ENCODE measurements at places on chromosomes 2 and 18. TPM values are rescaled to one million over a fixed set of nuclear protein-coding genes. Genes with fewer than 3 reads are reported as not detected.
A peak's percentile ranks its signal among the peaks of the same experiment; 100 is the strongest.

FKBP1B gene
- total RNA-seq = 7.3 TPM

FBXO48 gene
- total RNA-seq = 1.0 TPM

SLC4A3 gene
- 5.4 TPM for total RNA-seq

MC5R gene
- not detected for total RNA-seq

SCTR gene
- not detected for total RNA-seq

ACKR3 gene
- total RNA-seq = 113 TPM

GAL3ST2 gene
- not detected for total RNA-seq

DNA sequence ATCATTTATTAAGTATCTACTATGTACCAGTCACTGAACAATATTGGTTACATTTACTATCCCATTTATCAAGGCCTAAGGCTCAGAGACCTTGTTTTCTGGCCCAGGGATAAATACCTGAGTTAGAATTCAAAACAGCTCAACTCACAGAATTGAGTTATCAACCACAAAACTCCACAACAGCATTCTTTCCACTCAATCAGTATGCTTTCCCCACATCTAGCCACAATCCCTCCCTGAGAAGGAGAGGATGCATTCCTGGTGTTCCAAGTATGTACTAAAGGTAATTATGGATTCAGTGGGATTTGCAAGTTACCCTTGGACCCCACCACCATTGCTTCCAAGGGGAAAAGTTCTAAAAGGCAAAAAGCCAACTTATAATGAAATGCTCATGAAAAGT is 104.2 kb upstream of the PID1 start:
- peaks cover 2% of the 10 kb centered on the region for H3K36me3 ChIP-seq
- H3K27me3 ChIP-seq = no peaks in the 10 kb centered on the region
- H3K4me3 ChIP-seq = no peak overlapping the region
- H3K27ac ChIP-seq = no peak overlapping the region
- DNase-seq = no peak

DNA sequence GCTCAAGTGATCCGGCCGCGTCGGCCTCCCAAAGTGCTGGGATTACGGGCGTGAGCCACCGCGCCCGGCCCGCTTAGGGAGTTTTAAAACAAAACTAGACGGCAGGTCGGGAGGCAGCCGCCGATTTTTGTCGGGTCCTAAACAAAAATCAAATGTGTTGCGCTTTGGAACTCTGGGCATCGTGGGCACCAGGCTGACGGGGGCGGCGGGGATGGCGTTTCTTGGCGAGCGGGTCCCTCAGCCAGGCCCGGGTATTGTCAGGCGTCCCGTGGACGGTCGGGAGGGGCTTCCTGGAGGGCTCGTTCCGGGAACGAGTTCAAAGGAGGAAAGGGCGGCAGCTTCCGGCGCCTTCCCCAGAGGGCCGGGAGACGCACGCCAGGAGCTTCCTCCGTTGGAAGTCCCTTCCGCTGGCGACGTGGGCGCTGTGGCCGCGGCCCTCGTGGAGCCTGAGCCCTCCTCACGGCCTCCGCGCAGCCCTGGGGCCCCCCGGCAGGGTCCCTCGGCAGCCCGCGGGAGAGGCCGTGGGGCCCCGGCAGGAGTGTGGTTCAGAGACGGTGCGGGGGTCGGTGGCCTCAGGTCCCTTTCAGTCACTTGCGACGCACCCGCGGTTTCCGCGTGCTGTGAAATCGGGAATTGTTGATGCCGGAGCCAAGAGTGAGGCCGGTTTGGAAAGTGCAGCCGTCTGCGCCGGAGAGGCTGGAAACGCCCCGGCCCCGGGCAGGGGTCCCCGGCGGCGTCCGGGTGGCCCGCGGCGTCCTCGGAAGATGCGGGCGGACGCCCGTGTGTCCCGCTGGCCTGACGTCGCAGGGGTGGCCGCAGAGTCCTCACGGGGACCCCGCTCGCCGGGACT is 59.3 kb downstream of the EMILIN2 start:
- DNase-seq = peak; percentile 89
- no peaks in the 10 kb centered on the region for H3K36me3 ChIP-seq
- peak overlapping the region; percentile 49 for H3K4me3 ChIP-seq
- H3K4me1 ChIP-seq = no peaks in the 10 kb centered on the region
- no peak overlapping the region for H3K27ac ChIP-seq
- H3K27me3 ChIP-seq = no peaks in the 10 kb centered on the region

DNA sequence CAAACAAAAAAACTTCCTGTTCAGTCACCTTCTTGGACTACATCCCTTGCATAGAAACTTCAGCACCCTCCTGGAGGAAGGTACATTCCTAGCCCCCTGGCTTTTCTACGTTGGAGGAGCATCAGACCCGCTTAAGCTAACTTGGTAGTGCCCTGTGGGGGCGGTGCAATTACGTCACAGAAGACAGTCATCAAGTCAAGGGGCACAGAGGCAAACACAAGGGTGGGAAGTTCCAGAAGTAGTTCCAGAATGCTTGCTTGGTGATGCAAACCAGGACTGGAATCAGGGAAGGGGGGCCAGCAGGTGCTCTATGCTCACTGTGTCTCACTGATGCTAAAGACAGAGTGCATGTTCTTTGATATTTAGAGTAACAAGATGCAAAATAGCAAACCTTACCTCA is 15.2 kb upstream of the AGFG1 start:
- H3K4me1 ChIP-seq = no peaks in the 10 kb centered on the region
- H3K4me3 ChIP-seq = no peak overlapping the region
- no peaks in the 10 kb centered on the region for H3K27me3 ChIP-seq
- DNase-seq = no peak
- no peaks in the 10 kb centered on the region for H3K36me3 ChIP-seq
- no peak overlapping the region for H3K27ac ChIP-seq

DNA sequence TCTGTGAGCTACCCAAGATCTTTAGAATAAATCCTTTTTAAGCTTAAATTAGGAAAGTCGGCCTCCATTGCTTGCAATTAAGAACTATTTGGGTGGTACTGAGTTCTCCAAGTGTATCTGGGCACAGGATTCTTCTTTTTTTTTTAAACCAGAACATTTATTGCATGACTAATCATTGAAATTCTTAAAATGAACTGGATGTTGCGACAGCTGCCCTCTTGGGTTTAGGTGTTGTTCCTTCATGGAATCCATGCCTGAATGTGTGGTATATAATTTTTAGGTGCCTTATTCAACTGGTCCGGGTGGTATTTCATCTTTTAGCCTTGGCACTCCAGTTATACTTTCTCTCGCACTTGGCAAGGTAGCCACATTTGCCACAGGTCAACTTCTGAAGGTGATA is 14.5 kb upstream of the KCNK3 start:
- H3K27ac ChIP-seq = no peak overlapping the region
- H3K4me1 ChIP-seq = no peaks in the 10 kb centered on the region
- H3K4me3 ChIP-seq = no peak overlapping the region
- no peaks in the 10 kb centered on the region for H3K36me3 ChIP-seq

- H3K36me3 ChIP-seq = no peaks in the 10 kb centered on the region
- no peaks in the 10 kb centered on the region for H3K27me3 ChIP-seq
- no peak overlapping the region for H3K4me3 ChIP-seq
- peak; percentile 35 for DNase-seq
These were observed 69.9 kb upstream of the OTOS start for GRCh38 chr2:240210198-240210965.

GRCh38 chr18:23902396-23902795 is 112.2 kb upstream of the TTC39C start:
- H3K4me1 ChIP-seq = no peaks in the 10 kb centered on the region
- no peaks in the 10 kb centered on the region for H3K27me3 ChIP-seq
- no peak overlapping the region for H3K4me3 ChIP-seq
- no peak overlapping the region for H3K27ac ChIP-seq
- H3K36me3 ChIP-seq = no peaks in the 10 kb centered on the region

GRCh38 chr2:241001413-241002274 is 3.2 kb downstream of the SNED1 start:
- peaks cover 11% of the 10 kb centered on the region for H3K36me3 ChIP-seq
- no peak overlapping the region for H3K4me3 ChIP-seq
- H3K27ac ChIP-seq = no peak overlapping the region
- no peaks in the 10 kb centered on the region for H3K27me3 ChIP-seq
- DNase-seq = no peak
- H3K4me1 ChIP-seq = no peaks in the 10 kb centered on the region

GRCh38 chr2:71905205-71905604 is 242.5 kb downstream of the CYP26B1 start:
- no peak overlapping the region for H3K4me3 ChIP-seq
- no peaks in the 10 kb centered on the region for H3K27me3 ChIP-seq
- H3K27ac ChIP-seq = no peak overlapping the region

- H3K4me3 ChIP-seq = no peak overlapping the region
- DNase-seq = peak; percentile 70
- no peaks in the 10 kb centered on the region for H3K36me3 ChIP-seq
- H3K4me1 ChIP-seq = no peaks in the 10 kb centered on the region
These were observed 75.7 kb upstream of the TFCP2L1 start for GRCh38 chr2:121360566-121361300.

DNA sequence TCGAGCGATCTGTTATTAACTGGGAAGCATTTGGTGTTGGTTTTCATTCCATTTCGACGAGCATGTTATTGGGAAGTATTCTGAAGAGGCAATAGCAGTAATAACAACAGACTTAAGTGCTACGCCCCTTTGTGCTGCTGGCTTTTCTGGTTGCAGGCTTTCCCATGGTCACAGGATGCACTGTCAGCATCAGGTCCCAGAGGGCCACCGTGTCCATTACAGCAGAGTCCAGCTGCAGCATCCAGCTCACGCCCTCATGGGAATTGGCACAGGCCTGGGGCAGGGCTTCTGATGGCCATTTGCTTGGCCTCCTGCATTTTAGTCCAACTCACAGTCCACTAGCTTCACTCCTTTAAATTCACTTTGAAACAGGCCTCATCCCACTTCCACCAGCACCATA is 44.4 kb downstream of the BCL2L11 start:
- H3K4me3 ChIP-seq = no peak overlapping the region
- H3K4me1 ChIP-seq = peaks cover 5% of the 10 kb centered on the region
- no peak for DNase-seq
- H3K27me3 ChIP-seq = no peaks in the 10 kb centered on the region
- no peak overlapping the region for H3K27ac ChIP-seq

DNA sequence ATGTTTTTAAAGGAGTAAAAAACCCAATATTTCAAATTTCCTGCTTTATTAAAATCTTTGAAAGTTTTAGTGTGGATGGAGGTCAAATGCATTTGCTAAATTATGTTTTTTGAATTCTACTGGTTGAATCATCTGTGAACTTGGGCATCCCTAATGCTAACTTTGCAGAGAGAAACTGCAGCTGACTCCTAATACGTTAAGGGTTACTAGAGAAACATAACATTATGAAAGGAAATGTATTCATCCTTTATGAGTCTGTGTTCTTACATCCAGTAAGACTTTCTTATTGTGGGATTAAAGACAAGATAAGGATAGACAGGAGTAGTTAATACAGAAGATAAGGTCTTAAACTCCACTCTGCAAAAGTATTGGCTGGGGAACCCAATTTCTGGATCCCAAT is 140.6 kb downstream of the FAM124B start:
- no peaks in the 10 kb centered on the region for H3K4me1 ChIP-seq
- H3K4me3 ChIP-seq = no peak overlapping the region
- no peak overlapping the region for H3K27ac ChIP-seq
- no peak for DNase-seq
- no peaks in the 10 kb centered on the region for H3K36me3 ChIP-seq

- H3K27me3 ChIP-seq = no peaks in the 10 kb centered on the region
- no peak overlapping the region for H3K27ac ChIP-seq
- peaks cover 3% of the 10 kb centered on the region for H3K4me1 ChIP-seq
- H3K4me3 ChIP-seq = no peak overlapping the region
These were observed 88.1 kb downstream of the ITSN2 start for GRCh38 chr2:24272161-24272802.

DNA sequence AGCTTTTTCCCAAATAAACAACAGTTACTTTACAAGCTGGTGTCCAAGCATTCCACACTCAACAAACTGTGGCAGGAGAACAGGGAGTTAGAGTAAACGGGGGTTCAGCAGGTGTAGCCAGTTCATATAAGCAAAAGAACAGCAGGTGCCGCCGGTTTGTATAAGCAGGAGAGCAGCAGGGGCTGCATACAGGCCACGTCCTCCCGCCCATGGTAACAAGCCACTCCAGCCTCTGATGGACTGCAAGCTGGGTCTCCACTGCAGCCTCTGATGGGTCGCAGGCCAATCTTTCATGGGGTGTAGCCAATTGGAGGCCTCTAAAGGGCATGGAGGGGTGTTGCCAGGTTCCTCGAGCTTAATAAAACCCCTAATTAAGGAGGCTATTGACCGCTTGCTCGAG is 189.3 kb downstream of the ANKRD30B start:
- no peaks in the 10 kb centered on the region for H3K36me3 ChIP-seq
- H3K4me3 ChIP-seq = no peak overlapping the region
- H3K27me3 ChIP-seq = no peaks in the 10 kb centered on the region
- no peak overlapping the region for H3K27ac ChIP-seq
- no peaks in the 10 kb centered on the region for H3K4me1 ChIP-seq
- DNase-seq = no peak

DNA sequence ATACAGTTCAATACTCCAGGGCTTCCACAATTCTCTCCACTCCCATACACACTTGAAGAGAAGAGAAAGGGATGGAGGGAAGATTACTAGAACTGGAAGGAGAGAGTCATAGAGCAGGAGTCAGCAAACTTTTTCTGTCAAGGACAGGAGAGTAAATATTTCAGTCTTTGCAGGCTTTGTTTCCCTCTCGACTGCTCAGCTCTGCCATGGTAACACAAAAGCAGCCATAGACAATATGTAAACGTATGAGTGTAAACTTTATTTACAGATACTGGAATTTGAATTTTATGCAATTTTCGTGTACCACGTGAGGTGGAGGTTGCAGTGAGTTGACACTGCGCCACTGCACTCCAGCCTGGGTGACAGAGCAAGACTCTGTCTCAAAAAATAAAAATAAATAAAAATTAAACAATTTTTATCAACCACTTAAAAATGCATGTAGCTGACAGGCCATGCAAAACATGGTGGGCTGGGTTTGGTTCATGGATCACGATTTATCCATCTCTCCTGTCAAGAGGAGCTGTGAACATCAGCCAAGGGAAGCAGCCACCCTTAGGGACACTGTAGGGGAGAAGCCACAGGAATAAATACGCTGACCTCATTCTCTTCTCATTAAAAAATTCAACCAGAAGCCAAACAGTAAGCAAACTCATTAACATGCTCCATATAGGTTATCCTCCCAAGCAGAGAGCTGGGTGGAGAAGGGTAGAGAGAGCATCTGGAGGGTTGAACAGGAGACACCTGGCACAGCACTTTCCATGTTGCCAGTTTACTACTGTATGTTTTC is 266.4 kb upstream of the FN1 start:
- no peak overlapping the region for H3K4me3 ChIP-seq
- H3K36me3 ChIP-seq = no peaks in the 10 kb centered on the region
- DNase-seq = no peak
- H3K27me3 ChIP-seq = no peaks in the 10 kb centered on the region

GRCh38 chr2:29322011-29322410 is 206.8 kb downstream of the CLIP4 start:
- H3K27ac ChIP-seq = no peak overlapping the region
- DNase-seq = no peak
- H3K27me3 ChIP-seq = no peaks in the 10 kb centered on the region
- no peaks in the 10 kb centered on the region for H3K36me3 ChIP-seq
- no peak overlapping the region for H3K4me3 ChIP-seq
- H3K4me1 ChIP-seq = no peaks in the 10 kb centered on the region

DNA sequence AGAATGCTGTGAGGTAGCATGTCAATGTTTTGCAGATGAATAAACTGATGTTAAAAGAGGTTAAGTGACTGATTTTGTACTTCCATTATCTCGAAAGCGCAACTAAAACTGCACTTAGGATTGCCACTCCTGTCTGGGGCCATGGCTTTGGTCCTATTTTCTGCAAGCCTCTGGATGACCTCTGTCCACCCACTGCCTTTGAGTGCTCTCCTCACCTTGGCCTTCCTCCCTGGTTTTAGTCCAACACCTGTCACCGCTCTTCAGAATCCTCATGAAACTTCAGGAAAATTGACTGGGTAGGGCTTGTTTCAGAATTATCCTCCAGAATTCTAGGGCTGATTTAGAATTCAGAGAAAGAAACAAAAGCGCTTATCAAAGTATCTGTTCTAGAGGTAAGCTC is 51.1 kb upstream of the HNMT start:
- no peaks in the 10 kb centered on the region for H3K4me1 ChIP-seq
- no peak overlapping the region for H3K4me3 ChIP-seq
- H3K27ac ChIP-seq = no peak overlapping the region
- DNase-seq = no peak
- no peaks in the 10 kb centered on the region for H3K36me3 ChIP-seq
